HuH-7 (cell line): ENCODE measurements at places on chromosomes 2 and 18.
A peak's percentile ranks its signal among the peaks of the same experiment; 100 is the strongest.

DNA sequence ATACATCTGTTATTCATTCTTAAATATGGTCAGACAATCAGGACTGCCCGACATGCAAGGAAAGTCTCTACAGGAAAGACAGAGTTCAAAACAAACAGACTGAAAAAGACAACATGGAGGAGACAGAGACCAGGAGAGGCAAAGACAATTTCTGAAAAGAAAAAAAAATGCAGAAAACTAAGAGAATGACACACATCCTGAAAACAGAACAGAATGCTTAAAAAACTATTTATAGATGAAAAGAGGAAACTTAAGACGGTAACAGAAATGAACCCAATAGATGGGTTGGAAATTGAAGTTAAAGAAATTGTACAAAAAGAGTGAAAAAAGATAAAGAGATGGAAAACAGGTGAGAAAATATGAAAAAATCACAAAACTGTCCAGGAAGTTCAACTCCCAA, 95.7 kb downstream of the BCL2 start:
- DNase-seq, result no peak

GRCh38 chr2:32622570-32623310, 5.1 kb upstream of the TTC27 start:
- no peak for DNase-seq

- DNase-seq, result no peak
Measured at GRCh38 chr2:216431531-216431856, 19.2 kb downstream of the SMARCAL1 start.

- DNase-seq, result peak; percentile 80
Measured at GRCh38 chr2:86442642-86443005, 1.5 kb downstream of the KDM3A start.

DNA sequence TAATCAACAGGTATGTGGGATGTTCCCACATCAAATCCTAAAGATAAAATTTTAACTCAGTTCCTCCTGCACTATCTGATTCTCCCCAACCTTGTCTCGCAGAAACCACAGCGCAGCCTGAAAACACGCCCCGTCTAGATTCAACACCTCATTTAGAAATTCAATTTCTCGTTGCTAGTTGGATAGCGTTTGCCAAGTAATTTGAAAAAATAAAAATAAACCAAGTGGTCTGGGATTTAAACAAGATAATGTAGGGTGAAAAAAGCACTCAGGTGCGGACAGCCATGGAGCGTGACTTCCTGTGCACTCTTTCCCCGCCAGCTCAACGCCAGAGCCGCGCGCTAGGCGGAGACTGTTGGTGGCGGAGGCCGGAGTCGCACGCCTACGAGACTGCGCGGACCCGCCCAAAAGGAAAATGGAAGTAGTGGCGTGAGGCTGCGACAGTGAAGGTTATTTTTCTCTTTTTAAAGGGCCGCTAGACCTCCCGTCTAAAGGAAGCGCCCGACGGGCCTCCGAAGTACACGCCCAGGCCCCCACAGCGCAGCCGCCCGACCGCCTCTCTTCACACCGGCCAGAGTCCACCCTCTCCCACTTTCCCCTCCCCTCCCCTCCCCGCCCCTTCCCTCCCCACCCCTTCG, 615 bp upstream of the CCNT2 start:
- no peak for DNase-seq

- no peak for DNase-seq
Measured at GRCh38 chr2:136057023-136057801, 60.7 kb downstream of the CXCR4 start.

DNA sequence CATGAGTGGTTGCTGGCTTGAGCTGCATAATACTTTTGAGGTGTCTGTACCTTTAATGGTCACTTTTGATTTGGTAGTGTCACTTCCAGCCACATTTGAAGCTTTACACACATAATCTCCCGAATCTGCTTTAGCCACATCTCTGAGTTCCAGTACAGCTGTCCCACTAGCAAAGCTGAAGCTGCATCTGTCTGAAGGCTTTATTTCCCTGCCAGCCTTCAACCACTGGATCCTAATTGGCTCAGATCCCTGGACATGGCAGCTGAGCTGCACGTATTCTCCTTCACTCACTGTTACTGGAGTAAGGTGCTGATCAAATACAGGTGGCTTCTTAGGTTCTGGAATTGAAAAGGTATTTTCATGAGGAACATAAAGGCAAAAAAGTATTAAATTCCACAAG, 99.7 kb downstream of the TTN start:
- no peak for DNase-seq

DNA sequence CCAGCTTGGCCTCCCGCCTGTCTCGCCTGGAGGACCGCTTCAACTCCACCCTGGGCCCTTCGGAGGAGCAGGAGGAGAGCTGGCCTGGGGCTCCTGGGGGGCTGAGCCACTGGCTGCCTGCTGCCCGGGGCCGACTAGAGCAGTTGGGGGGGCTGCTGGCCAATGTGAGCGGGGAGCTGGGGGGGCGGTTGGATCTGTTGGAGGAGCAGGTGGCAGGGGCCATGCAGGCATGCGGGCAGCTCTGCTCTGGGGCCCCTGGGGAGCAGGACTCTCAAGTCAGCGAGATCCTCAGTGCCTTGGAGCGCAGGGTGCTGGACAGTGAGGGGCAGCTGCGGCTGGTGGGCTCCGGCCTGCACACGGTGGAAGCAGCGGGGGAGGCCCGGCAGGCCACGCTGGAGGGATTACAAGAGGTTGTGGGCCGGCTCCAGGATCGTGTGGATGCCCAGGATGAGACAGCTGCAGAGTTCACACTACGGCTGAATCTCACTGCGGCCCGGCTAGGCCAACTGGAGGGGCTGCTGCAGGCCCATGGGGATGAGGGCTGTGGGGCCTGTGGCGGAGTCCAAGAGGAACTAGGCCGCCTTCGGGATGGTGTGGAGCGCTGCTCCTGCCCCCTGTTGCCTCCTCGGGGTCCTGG, 3.7 kb upstream of the KHK start:
- DNase-seq, result no peak

DNA sequence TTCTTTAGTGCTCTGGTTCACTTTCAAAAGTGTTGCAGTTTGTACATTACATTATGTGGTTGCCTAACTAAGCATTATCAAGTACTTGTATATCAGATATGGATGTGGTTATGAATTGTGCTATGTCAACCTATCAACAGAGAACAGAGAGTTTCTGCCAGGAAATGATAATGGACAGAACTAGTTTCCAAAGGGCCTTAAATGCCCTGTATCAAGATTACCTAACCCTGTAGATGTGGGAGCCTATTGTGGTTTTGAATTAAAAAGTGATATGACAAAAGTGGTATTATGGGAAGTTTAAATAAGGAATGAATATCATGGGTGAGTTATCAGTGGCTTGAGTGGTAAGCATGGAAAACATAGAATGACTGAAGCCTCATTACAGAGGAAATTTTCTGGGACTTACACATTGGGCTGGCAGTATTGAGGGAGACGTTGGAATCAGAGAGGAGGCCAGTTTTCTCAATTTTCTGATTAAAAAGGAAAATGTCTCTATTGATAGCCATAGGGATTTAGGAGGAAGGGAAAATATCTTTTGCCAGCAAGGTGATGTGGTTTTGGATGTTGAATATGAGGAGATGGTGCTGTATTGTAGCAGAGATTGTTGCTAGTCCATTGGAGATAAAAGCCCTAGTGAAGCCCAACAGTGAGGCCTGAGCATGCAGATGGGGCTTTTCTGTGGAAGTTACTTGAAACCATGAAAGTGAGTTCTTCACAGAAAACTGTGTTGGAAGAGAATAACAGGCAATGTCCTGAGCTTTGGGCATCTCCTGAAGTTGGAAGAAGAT, 140.7 kb downstream of the TTC27 start:
- DNase-seq, result no peak

DNA sequence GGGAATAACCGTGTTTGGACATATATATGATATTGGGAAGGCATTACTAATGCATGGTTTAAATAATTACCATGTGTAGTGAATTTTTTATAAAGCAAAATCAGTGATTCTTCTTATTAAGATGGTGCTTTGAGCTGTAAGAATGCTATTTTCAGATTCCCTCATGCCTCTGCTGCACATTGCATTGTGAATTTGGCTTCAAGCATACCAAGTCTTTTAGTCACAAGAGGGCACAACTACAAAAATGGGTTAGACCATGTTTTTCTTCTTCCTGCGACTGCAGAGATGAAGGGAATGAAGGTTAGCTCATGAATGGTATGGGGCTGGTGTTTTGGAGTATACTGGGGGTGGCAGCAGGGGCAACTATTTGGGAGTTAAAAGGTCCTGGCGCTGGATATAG, 320.1 kb downstream of the SLC4A3 start:
- no peak for DNase-seq

GRCh38 chr2:146079216-146079615, 1559.3 kb upstream of the ZEB2 start:
- no peak for DNase-seq

DNA sequence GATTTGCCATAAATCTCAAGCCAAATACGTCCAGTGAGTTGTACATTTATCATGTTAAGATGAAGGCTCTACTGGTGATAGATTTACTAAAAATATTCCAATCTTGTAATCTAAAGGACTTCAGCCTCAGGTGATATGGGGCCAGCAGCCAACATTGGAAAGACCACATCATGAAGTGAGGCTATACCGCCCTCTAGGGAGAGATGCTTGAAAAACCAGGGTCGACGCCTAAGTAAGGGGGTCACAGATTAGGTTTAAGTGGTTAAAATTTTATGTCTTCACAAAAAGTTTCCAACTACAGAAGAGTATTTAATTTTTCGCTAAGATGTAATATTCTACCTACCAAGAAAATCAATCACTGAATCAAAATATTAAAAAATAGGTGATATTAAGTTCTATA, 33.3 kb downstream of the DOCK10 start:
- no peak for DNase-seq

GRCh38 chr2:144950899-144951560, 431.1 kb upstream of the ZEB2 start:
- DNase-seq, result no peak

GRCh38 chr2:62303788-62304187, 107.9 kb downstream of the B3GNT2 start:
- no peak for DNase-seq

DNA sequence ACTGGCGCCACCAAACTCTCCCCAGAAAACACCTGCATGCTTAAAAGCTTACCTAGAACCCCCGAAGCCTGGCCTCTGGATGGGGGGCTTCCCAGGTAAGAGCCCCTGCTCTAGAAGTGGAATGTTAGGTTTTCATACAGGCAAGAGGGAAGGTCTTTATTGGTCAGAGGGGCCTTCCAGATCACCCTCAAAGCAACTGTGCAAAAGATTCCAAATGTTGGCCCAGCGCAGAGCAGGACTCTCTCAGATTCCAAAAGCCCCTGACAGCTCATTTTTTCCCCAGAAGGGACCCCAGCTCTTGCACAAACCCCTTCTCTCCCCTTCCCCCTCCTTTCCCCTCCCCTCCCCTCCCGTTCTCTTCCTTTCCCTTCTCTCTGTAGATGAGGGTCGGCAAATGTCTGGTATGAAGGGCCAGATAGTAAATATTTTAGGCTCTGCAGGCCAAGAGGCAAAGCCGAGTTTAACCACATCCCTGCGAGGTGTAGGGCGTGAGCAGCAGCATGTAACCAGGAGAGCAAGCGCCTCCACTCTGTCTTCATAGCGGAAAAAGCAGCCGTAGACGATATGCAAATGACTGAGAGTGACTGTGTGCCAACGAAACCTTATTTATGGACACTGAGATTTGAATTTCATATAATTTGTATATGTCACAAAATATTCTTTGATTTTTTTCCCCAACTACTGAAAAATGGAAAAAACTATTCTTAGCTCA, 116.9 kb downstream of the SMAD7 start:
- DNase-seq, result no peak

DNA sequence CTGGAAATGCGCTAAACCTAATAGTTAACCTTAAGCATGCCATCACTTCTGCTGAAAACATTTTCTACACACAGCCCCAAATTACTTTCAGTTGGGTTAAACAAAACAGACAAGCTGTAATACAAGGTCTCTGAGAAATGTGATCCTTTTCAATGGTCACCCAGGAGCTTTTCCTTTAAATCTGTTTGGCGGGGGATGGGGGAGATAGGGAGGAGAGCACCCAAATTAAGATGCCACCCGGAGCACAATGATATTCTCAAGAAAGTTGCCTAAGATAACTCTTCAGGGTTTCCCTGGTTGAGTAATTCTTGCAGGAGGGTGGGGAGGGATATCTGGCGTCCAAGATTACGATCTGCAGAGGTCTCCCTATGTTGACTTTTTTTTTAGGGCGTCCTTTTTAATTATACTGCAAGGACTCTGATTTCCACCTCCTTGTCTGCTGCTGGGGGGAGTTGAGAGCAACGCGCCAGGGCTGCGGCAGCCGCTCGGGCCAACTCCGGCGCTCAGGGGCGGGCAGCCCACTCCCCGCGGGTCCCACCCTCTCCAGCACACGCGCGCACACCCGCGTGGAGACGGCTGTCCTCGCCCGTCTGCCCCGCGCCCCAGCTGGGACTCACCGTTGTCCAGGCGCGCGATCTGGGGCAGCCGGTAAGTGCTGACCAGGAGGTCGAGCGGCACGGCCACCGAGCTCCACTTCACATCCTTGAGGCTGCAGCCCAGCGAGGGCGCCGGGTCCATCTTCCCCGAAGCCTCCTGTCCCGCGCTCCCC, 807 bp downstream of the GAREM1 start:
- DNase-seq, result peak; percentile 18

DNA sequence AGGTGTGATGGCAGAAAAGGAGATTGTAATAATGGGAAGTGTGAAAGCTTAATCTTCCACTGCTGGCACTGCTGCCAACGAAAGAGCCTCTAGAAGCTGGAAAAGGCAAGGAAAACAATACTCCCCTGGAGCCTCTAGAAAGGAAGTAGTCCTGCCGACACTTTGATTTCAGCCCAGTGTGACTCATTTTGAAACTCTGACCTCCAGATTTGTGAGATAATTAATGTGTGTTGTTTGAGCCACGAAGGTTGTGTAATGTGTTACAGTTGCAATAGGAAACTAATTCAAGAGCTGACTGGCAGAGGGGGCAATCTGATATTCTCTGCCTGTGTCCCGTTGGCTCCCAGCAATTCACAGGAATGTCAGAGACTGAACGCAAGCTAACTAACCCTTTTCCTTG, 219.2 kb upstream of the UBE2E3 start:
- no peak for DNase-seq

DNA sequence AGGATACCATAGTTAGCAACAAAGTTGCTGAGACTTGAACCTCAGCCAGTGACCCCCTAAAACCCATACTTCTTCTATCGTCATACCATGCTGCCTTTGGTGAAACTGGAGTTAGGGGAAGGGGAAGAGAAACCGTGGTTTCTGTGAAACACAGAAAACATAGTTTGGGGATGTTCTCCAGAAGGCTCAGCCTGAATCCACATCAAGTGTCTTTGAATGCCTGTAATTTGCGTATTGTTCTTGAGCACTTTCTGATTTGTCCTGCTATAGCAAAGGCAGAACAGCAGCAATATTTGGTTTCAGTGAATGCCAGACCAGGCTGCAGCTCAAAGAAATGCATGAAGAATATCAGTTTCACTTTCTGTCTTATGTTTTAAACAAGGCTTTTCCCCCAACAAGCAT, 258.7 kb downstream of the TTC32 start:
- DNase-seq, result no peak
